ENCODE measurements at places on chromosomes 3 and 15.
A peak's percentile ranks its signal among the peaks of the same experiment; 100 is the strongest.

DNA sequence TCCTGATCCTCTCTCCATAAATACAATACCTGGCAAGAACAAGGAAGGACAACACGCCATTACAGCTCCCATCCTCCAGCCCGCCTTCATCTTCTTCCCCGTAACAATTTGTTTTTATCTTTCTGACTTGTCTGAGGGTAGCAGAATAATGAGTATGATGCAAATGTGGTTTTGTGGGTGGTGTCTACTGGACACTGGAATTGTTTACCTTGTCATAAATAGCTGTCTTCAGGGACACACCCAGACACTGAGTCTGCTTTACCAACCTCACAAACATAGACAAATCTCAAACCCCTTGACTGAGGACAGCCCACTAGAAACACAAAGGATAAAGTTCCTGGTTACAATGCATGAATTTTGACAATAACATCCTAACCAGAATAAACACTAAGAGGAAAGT lies 13.4 kb downstream of the WDR72 start:
- DNase-seq: no peak

DNA sequence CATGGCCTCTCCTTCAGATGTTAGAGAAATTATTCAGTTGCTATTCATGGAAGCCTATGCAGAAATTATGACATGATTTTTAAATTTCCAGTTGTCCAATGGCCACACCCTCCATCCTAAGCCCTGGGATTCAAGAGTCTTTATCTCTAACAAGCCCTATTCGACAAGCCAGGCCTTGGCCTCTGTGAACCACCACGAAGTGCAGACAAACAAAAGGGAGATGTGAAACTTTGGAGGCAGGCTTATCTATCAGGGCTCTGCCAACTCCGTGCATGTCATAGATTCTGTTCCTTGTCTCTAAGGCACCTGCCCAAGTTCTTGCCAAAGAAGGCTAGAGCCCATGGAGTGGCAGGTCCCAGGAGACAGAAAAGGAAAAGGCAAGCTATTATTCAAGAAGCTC lies 212.4 kb upstream of the ADAMTS9 start:
- DNase-seq: no peak

DNA sequence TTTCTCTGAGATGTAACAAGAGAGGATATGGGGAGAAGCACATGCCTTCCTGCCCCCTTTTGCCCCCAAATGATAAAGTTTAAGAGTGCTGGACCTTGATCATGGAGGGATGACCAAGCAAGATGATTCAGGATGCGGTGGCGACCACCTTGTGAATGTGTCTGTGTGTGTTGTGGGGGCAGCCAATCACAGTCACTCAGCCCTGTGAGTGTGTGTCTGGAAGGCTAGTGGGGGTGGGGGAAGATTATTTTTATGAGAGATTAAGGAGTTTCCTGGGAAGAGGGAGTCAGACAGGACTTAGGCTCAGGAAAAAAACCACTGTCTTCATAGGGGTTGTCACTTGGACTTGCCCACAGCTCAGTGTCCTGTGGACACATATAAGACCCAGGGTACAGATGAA lies 57.8 kb upstream of the KY start:
- no peak for DNase-seq

GRCh38 chr15:33131552-33132232 lies 62.8 kb downstream of the FMN1 start:
- DNase-seq: no peak

- no peak for DNase-seq
Measured at GRCh38 chr3:177337541-177338331, 140.5 kb upstream of the TBL1XR1 start.

- DNase-seq: peak; percentile 34
Measured at GRCh38 chr3:138916824-138917223, 30.1 kb downstream of the FOXL2 start.

GRCh38 chr3:79187426-79187825 lies 580.4 kb downstream of the ROBO1 start:
- no peak for DNase-seq
